PC-3 (cell line): ENCODE measurements at places on chromosomes 16 and 17.

GRCh38 chr16:7509963-7510601 lies 177.4 kb downstream of the RBFOX1 start:
- no peak for DNase-seq

DNA sequence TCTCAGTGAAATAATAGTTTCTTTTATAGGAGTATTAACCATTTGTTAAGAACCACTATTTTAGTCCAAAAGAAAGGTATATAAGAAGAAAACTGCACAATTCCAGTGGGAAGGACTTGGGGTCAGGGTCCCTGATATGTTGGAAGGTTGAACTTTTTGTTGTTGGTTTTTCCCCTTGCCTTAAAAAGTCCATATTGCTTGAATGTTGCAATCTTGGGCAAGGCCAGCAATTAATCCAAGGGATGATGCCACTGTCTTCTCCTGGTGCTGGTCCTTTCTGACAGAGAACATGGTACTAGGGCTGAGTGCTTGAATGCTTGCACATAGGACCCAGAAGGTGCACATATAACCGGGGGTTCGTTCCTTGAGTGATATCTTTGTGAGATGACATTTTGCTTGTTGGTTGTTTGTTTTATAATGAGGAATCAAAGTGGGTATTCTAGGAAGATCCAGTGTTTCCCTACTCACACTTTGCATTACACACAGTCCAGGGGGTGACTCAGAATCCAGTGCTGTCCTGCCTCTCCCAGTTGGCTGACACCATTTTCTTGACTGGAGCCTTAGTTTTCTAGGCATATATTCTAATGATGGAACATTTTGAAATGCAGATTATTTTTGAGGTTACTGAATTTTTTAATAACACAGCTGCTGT lies 54.9 kb downstream of the SIAH1 start:
- no peak for DNase-seq

- DNase-seq, result no peak
These were observed 412.3 kb downstream of the MAF start for GRCh38 chr16:79188115-79188738.

GRCh38 chr17:38428112-38428642 lies at the start of gene ARHGAP23:
Gene ARHGAP23 (plus strand): TSS chr17:38428464. CDS start chr17:38428486, 22 bp downstream.
- peak; percentile 41 for DNase-seq

DNA sequence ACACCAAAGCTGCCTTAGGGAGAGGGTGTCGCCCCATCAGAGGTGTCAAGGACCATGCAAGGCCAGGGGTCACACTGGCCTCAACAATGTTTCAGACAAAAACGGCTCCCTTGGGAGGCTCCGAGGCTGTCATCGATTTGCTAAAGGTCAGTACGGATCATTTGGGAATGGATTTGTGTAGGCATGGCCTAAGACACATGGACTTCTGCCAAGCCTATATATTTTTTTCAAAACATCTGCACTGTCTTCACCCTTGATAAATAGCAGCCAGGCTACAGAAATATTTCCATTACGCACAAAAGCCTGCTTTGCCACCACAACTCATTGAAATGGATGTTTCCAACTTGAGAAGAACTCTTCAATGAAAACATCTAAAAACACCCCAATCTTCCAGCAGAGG lies 10.3 kb downstream of the CUEDC1 start:
- DNase-seq, result no peak
